GM19239 (cell line): ENCODE measurements at places on chromosomes 5 and 9.
A peak's percentile ranks its signal among the peaks of the same experiment; 100 is the strongest.

DNA sequence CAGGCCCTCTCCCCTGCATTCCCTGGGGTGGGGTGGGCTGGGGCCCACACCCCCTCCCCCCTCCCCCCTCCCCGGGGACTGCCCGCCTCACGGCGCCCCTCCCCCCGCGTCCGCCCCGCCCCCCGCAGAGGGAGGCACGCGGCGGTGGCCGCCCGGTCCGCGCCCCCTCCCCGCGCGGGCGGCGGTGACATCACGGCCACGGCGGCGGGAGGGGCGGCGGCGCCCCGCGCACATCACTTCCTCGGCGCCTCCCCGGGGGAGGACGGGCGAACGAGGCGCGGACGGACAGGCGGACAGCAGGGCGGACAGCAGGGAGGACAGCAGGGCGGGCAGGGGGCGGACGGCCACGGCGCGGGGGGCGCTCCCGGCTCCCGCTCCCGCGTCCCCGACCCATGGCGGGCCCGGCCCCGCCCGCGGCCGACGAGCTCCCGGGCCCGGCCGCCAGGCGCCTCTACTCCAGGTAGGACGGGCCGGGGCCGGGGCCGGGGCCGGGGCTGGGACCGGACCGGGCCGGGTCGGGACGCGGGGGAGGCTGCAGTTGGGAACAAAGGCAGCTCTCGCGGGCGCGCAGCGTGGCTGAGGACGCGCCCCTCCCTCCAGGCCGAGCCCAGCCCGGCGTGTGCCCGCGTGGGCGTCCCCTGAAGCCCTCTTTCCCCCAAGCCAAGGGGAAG is at the start of gene GPSM1:
Gene GPSM1, plus strand, starts transcription at position 236 of the 671 bp plus-strand sequence. Its CDS starts 157 bp downstream, at position 393.
- DNase-seq = no peak

- no peak for DNase-seq
These were observed 129.4 kb downstream of the SLIT3 start for GRCh38 chr5:169171515-169171914.

GRCh38 chr5:135877570-135878155 is 18.0 kb downstream of the IL9 start:
- DNase-seq = no peak

DNA sequence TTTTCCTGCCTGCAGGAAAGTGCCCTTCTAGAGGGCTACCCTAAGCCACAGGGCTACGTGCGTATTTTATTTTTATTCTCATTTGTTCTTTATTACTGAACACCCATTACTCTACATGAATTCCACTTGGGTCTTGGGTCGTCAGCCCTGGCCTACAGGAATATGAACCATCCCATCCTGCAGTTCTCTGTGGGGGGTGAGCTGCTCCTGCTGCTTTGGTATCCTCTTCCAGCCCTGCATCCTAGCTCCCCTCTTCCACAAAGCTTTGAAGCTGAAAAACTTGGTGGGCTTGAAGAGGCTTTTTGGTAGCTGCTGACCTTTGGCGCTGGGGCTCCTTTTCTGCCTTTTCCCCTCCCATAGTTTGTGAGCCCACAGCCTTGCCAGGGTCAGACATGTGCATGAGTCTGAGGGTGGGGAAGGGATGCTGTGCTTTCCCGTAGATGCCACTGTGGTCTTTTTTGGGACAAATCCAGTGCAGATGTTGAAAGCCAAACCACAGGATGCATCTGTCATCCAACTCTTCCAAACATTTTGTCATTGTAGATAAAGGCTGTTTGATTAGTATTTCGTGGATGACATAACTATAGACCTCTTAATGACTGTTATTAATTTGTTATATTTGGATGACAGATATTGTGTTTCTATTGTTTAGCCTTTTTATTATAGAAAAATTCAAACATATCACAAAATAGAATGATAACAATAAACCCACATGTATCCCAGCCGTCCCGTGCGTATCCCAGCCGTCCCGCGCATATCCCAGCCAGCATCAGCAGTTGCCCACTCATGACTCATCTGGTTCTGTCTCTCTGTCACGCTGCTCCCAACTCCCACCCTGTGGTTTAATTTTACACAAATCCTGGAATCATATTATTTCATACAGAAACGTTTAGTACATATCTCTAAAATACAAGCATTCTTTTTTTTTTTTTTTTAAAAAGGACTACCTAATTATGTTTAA is 43.9 kb downstream of the SLC46A2 start:
- no peak for DNase-seq

- DNase-seq = no peak
These were observed 186.7 kb downstream of the MAT2B start for GRCh38 chr5:163692091-163692490.

DNA sequence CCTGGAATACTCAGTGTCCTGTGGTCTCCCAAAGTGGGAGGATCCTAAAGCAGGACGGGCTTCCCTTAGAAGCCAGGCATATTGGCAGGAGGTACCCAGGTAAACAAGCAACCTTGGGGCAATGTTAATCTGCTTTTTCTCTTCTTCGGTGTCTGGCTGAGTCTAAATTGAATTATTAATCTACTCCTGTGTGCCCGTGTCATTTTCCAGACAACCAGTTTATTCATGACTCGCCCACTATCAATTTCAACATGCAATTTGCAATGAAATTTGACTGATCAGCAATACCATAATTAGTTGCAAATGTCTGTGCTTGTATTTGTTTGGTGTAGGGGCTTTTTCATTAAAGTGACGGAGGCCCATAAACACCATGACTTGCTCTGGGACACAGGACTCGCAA is 32.9 kb upstream of the JADE2 start:
- no peak for DNase-seq

DNA sequence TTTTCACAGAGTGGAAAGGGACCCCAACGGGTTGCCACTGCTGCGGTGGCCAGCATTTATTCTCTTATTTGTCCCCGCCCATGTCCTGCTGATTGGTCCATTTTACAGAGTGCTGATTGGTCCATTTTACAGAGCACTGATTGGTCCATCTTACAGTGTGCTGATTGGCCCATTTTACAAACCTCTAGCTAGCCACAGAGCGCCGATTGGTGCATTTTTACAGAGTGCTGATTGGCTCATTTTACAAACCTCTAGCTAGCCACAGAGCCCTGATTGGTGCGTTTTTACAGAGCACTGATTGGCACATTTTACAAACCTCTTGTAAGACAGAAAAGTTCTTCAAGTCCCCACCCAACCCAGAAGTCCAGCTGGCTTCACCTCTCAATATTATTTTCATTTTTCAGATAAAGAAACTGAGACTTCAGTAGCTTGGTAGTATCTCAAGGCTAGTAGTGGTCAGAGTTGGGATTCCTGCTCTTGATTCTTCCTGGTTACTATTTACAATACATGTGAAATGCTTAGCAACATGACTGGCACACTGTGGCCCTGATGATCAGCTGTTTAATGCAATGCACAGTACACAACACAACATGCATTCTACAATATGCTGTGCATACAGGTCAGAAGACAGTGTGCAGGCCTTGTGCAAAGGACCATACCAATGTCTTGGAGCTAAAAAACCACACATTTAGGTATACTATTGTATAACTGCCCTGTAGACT is 63.6 kb upstream of the BOD1 start:
- no peak for DNase-seq

DNA sequence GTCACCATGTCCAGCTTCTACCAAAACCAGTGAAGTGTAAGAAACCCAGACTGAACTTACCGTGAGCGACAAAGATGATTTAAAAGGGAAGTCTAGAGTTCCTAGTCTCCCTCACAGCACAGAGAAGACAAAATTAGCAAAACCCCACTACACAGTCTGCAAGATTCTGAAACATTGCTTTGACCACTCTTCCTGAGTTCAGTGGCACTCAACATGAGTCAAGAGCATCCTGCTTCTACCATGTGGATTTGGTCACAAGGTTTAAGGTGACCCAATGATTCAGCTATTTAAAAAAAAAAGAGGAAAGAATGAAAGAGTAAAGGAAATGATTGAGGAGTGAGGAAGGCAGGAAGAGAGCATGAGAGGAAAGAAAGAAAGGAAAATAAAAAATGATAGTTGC is 19.8 kb downstream of the IL7R start:
- DNase-seq = no peak

GRCh38 chr5:128762661-128763306 is 202.5 kb upstream of the SLC27A6 start:
- DNase-seq = no peak

GRCh38 chr5:136042665-136043121 is 13.9 kb downstream of the TGFBI start:
- DNase-seq = no peak

DNA sequence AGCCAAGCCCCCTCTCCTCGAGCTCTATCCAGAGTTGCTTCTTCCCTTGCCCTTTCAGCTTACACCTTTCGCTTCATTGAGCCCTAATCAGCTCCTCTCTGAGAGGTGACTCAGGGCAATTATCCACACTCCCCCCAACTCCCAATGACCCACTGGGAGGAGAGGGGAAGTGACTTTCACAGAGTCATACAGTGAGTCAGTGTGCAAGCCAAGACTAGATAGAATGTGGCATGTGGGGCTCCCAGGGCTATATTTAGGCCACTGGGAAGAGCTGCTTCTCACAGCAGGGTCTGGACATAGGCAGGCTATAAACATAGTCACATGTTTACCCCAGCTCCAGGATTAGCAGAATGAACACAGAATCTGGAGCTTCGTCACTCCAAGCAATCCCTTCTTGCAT is 57.4 kb downstream of the NRG2 start:
- no peak for DNase-seq

GRCh38 chr5:39854771-39855410 is 430.1 kb upstream of the DAB2 start:
- DNase-seq = no peak

- DNase-seq = no peak
These were observed 25.8 kb downstream of the CEL start for GRCh38 chr9:133087429-133088145.

- DNase-seq = no peak
These were observed 123.7 kb downstream of the C9orf50 start for GRCh38 chr9:129497005-129497812.

GRCh38 chr9:112129246-112129645 is 45.9 kb downstream of the SUSD1 start:
- no peak for DNase-seq

GRCh38 chr9:4739587-4740387 is 1.2 kb downstream of the AK3 start:
- no peak for DNase-seq

DNA sequence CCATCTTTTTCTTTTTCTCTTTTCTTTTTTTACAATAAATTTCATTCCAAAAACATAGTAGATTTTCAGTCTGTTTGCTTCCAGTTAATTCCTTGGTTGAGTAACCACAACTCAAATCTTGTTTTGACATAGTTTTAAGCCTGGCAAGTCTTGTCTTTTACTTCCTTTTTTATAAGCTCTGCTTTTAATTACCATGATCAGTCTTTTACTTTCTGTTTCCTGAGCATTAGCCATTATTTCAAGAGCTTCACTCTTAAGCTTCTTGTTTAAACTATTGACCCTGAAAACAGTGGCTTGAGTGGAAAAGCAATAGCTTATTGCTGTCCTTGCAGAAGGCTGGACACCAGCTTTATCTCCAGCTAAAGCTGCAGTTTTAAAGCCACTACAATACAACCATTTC is 1363.3 kb downstream of the MAT2B start:
- DNase-seq = no peak

GRCh38 chr5:34494111-34494755 is 161.9 kb upstream of the RAI14 start:
- DNase-seq = no peak

GRCh38 chr5:73256012-73256411 is 83.0 kb downstream of the TMEM174 start:
- DNase-seq = no peak

- DNase-seq = peak; percentile 26
These were observed 22.6 kb downstream of the PLAC8L1 start for GRCh38 chr5:146082798-146083197.

DNA sequence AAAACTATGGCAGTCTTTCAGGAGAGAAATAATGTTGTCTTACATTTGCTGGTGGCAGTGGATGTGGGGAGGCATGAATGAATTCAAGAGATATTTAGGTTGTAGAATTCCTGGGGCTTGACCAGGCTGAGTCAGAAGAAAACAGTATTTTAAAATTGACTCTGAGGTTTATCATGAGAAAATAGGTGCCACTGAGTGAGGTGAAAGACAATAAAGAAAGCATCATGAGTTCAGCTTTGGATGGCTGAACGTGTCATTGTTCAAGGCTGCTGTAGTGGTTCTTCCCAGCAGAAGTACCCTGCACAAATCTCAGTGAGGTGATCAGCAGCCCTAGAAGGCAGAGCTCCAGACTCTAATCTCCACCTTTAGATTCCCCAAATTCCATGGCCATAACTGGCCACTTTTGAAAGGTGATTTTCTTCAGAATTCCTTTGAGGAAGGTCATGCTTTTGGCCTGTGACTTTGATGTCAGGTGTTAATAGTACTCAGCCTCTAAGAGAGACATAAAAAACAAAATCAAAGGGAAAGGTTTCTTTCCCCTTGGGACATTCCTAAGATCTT is 395.4 kb downstream of the NTRK2 start:
- no peak for DNase-seq

- DNase-seq = no peak
These were observed 14.4 kb downstream of the SH3PXD2B start for GRCh38 chr5:172439785-172440477.

GRCh38 chr5:138849439-138849838 is 25.7 kb downstream of the LRRTM2 start:
- no peak for DNase-seq

- DNase-seq = no peak
These were observed 51.6 kb downstream of the NACC2 start for GRCh38 chr9:136043441-136043991.

- no peak for DNase-seq
These were observed 16.7 kb upstream of the AJM1 start for GRCh38 chr9:136825295-136826187.

GRCh38 chr5:19608444-19609002 is 379.5 kb downstream of the CDH18 start:
- no peak for DNase-seq

GRCh38 chr5:92885950-92886349 is 695.1 kb downstream of the NR2F1-AS1 start:
- no peak for DNase-seq

GRCh38 chr5:54446379-54446732 is 9.1 kb upstream of the HSPB3 start:
- DNase-seq = no peak

GRCh38 chr5:157449011-157449723 is 10.8 kb upstream of the NIPAL4 start:
- DNase-seq = no peak

DNA sequence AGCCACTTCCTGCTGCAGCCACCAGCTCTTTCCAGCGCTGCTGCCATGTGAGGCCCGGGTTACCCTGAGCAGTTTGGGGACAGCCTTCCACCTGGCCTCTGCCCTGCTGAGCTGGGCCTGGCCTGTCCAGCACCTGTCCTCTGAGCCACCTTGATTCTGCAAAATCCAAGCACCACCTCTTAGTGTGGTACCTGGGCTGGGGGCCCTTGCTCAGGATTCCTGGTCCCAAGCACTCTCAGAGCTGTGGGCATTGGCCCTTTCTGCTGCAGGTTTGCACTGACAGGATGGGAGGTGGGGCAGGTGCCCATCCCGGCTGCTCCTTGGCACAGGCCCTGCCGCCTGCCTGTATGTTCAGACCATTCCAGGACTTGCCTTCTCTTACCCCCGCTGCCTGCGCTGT is 309.2 kb upstream of the IRX4 start:
- DNase-seq = no peak

- DNase-seq = no peak
These were observed 480.9 kb downstream of the MTRR start for GRCh38 chr5:8349855-8350254.

- DNase-seq = no peak
These were observed 4.0 kb upstream of the TNPO1 start for GRCh38 chr5:72812488-72812887.

GRCh38 chr9:99451112-99451606 is 229.1 kb downstream of the SEC61B start:
- DNase-seq = no peak

GRCh38 chr5:9927106-9927505 is 297.0 kb upstream of the TAS2R1 start:
- DNase-seq = no peak

GRCh38 chr5:101517795-101518194 is 614.7 kb upstream of the ST8SIA4 start:
- DNase-seq = no peak
